ENCODE measurements at places on chromosomes 5 and 9.

GRCh38 chr9:3848445-3849114 lies 322.8 kb upstream of the RFX3 start:
- H3K27me3 ChIP-seq, result no peaks in the 10 kb centered on the region
- no peak for DNase-seq
- no peak overlapping the region for H3K4me3 ChIP-seq
- no peak overlapping the region for H3K27ac ChIP-seq

DNA sequence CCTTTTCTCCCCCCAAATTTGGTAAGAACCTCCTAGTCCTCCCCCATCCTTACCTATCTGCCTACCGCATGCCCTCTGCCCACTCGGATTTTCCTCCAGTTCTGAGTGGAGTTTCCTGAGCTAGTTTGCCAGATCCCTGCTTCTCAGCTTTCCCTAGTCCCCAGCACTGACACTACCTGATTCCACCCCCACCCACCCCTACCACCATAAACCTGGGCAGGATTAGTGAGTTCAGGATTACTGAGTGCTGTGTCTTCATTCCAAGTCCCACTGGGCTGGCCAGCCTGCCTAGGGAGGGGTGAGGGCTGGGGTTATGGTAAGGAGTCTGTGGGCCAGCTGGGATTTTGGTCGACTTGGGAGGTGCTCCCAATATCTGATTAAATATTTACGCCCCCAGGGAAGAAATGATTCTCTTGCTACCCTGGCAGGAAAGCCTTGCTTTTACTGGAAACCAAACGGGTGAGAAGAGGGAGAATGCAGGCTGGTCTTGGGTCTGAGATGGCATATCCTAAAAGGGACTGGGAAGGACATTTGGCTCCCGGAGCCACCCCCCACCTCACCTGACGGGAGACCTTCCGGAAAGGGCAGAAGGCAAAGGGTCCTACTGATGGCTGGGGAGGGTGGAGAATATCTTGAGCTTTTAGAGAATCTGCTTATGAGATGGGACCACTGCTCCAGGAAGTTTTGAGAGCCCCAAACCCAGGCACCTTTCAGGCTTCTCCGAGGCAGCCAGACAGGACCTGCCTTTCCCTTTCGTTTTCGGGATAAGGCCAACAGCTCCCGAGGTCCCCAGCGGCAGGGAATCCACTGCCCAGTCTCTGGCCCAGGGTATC lies 3.7 kb downstream of the PITX1 start:
- peak; percentile 20 for DNase-seq
- H3K4me3 ChIP-seq, result no peak overlapping the region
- no peaks in the 10 kb centered on the region for H3K4me1 ChIP-seq
- H3K27me3 ChIP-seq, result peaks cover 79% of the 10 kb centered on the region
- no peak overlapping the region for H3K27ac ChIP-seq
- H3K36me3 ChIP-seq, result no peaks in the 10 kb centered on the region

DNA sequence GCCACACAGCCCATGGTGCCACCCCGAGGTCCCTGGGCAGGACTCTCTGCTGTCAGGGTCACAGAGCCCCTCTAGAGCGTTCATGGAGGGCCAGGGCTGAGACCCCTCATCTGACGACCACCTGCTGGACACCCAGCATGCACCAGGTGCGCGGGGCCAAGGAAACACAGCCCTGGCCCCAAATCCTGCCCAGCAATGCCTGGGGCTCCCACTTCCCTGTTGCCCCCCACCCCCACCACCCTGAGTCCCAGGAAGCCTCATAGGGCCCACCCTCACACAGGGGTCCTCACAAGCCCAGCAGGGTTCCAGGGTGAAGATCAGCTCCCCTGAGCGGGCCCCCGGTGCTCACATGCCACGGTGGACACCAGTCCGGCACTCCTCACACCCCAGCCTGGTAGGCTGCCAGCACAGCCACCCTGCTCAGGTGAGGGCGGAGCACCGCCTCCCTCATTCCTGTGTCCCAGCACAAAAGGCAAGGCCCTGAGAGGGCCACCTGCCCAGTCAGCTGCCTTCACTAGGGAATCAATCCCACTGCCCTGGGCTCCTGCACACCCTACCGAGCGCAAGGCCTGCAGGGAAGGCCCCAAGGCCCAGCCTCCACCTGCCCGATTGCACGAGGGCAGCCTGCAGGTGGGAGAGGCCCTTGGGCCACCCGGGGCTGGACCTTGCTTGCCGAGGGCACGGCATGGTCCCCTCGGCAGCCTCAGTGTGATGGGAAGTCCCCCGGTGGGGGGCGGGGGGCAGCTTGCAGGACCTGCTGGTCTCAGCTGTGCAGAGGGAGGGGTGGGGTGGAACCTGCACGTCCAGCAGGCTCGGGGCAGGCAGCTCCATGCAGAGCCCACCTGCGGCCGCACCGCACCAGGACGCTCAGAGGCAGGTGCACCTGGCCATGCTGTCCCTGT lies 56.4 kb upstream of the UBAC1 start:
- no peaks in the 10 kb centered on the region for H3K27me3 ChIP-seq
- H3K36me3 ChIP-seq, result no peaks in the 10 kb centered on the region
- DNase-seq, result peak; percentile 53
- H3K4me3 ChIP-seq, result no peak overlapping the region
- H3K4me1 ChIP-seq, result no peaks in the 10 kb centered on the region

GRCh38 chr5:151772846-151773561 lies 1.2 kb downstream of the G3BP1 start:
- peak; percentile 49 for DNase-seq
- H3K27me3 ChIP-seq, result no peaks in the 10 kb centered on the region

GRCh38 chr5:106566031-106566430 lies 1104.7 kb downstream of the EFNA5 start:
- DNase-seq, result no peak
- no peak overlapping the region for H3K4me3 ChIP-seq
- no peaks in the 10 kb centered on the region for H3K36me3 ChIP-seq
- H3K27me3 ChIP-seq, result no peaks in the 10 kb centered on the region
- no peaks in the 10 kb centered on the region for H3K4me1 ChIP-seq

DNA sequence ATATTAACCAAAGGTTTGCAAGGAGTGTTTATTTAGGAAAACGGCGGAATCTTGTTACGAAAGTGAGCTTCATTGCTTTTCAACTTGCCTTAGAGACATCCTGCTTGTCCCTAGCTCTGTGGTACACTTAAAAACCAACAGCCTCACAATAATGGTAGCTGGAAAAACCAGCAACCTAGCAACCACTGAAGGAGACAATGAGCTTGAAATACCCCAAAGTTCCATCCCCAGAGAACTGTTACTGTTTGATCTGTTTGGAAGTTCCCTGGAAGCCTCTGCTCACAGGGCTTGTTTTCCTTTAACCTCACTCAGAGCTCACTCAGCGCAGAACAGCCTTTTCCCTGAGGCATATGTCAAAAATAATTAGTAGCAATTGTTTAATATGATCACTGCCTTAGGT lies 43.2 kb downstream of the SH3TC2 start:
- H3K4me3 ChIP-seq, result no peak overlapping the region
- no peaks in the 10 kb centered on the region for H3K36me3 ChIP-seq
- no peak overlapping the region for H3K27ac ChIP-seq

DNA sequence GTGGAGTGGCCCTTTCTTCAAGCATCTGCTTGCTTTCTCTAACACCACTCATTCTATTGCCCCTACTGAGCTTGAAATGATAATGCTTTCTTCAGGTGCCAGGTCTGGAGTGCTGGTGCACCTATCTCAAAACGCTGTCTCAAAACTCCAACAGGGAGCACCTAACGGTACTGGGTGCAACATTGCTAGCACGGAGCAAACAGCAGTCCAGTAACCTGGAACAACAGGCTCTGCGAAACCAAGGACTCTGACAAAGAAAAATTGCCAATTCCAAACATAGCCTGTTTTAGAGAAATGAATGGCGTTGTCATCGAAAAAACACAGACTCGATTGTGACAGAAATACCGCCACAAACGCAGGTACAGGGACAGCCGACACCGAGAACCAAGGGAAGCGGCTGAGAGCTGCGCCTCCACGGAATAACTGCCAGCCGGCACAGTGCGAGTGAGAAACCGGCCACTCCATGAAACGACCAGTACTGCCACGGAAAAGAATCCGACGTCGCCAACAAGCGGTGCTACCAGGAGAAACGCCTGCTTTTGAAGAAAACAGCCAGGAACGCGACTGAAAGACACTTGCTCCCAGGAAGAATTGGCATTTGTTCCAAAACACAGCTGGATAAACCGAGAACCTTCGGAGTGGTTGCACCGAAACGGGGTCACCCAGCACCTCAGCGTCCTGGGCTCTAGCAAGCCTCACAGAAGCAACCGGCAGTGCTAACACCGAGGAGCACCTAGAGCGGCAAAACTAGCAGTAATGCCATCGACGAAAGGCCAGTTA lies 3.1 kb downstream of the ANXA2R start:
- DNase-seq, result peak; percentile 52
- H3K36me3 ChIP-seq, result no peaks in the 10 kb centered on the region
- peaks cover 2% of the 10 kb centered on the region for H3K4me1 ChIP-seq

Measured in lung (tissue), 17 donors.